ENCODE measurements at places on chromosomes 2 and 18.

DNA sequence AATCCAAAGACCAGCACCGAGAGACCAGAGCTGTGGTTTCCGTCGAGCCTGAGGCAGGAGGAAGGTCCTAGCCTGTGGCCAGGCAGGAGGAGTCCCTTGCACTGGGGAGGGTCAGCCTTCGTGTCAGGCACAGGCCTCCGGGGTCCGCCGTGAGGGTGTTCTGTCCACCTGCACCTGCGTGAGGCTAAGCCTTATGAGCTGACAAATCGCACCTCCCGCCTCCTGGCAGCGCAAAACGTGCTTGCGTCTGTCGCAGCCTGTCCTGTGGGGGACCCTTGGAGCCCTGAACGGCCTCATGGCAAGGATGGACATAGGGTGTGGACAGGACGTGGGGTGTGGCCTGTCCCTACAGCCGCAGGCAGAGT is 73.3 kb downstream of the KCNG2 start:
- DNase-seq, result no peak

DNA sequence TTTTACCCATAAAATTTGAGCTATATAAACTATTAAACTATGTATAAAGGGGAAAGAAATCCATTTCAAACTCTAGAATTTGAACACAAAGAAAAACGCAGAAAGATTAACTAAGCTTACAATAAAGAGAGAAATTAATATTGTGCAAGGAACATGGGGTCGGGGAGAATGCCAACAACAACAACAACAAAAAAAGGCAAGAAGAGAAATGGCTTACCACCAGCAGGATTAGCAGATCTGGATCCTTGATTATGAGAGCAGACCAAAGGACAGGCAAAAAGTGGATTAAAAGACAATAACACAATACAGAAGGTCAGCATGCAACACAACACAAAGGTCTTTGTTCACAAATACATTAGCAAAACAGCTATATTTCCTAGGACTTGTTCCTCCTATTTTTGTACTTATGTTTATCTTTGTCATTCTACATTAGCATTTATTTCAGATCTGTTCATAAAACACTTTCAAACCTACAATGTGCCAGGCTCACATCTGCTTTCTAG is 103.4 kb upstream of the RNU4ATAC start:
- DNase-seq, result no peak

GRCh38 chr18:79375441-79376154 is 20.1 kb upstream of the NFATC1 start:
- DNase-seq, result no peak

- DNase-seq, result no peak
Measured at GRCh38 chr2:11044201-11044600, 111.1 kb upstream of the SLC66A3 start.

- DNase-seq, result no peak
Measured at GRCh38 chr2:150154308-150154797, 333.1 kb downstream of the RND3 start.

DNA sequence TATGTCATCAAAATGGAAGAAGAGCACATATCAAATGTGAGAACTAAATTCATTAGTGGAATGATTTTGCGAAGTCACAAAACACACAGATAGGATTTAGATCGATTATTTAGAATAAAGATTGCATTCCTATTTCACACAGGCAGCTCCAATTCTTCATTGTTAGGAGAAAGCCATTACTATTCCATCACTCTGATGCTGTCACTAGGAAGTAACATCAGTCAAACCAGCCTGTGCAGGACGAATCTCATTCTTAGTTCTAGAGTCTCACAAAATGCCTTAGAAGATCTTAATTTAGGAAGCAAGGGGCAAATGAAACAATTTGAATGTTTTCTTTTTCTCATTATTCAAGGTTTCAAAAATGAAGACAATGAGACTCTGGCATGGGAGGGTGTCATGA is 44.0 kb upstream of the SPP2 start:
- DNase-seq, result no peak

DNA sequence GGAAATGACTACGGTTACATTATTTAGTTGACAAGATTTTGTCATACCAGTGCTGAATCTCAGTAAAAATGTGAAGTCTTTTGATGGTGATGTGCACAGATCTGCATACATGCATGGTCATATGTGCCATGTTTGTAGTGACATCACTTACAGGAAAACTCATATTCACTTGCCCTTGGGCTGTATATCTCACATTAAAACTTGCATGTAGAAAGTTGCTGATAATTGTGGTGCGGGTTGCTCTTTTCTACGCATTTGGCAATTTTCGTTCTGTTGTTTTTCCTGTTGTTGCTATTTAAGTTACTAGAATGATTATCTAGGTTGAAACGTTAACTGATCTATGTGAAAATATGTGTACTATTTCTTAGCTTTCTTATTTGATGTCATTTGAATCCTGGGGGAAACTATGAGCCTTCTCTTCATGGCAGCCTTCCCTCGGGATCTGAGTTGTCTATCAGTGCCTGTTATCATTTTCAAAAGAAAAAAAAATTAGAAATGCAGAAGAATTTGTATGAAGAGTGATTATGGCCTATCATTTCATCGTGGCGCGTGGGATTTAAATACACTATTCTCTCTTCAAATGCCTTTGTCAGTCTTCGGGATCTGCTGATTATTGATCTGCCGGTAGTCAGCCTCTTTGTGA is 296.6 kb downstream of the TMX3 start:
- no peak for DNase-seq

DNA sequence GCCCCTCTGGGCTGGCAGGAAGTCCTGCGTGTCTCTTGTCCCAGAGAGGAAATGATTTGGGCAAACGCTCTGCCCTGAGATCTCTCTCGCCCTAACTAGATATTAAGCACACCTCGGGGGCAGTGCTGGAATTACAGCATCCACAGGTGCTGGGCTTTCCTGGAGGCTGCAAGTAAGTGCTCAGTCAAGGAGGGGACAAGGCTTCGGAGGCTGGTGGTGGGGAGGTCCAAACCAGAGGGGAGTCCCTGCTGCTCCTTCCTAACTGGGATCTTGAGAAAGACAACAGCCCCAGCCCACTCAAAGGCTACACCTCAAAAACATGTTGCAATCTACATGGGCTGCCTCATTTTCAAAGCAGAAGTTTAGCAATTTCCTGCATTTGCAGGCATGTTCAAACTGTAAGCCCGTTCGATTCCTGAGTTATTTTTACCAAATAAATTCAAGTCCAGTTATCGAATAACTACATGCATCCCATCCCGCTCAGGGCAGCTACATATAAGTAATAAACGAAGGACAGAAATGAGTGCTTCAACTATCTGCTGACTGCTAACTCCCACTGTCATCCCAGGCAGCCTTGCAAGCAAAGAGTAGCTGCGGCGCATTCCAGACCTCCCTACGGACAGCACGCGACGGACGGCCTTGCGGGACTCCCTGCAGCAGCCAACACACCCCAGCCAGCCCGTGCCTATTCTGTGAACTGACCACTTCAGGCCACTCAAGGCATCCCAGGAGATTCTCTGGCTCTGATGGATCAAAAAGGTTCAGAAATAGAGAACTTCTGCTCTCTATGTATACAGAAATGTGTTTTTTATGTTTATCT is 27.5 kb downstream of the ZNF516 start:
- DNase-seq, result no peak

- DNase-seq, result no peak
Measured at GRCh38 chr2:127968610-127969339, 59.1 kb downstream of the SAP130 start.

DNA sequence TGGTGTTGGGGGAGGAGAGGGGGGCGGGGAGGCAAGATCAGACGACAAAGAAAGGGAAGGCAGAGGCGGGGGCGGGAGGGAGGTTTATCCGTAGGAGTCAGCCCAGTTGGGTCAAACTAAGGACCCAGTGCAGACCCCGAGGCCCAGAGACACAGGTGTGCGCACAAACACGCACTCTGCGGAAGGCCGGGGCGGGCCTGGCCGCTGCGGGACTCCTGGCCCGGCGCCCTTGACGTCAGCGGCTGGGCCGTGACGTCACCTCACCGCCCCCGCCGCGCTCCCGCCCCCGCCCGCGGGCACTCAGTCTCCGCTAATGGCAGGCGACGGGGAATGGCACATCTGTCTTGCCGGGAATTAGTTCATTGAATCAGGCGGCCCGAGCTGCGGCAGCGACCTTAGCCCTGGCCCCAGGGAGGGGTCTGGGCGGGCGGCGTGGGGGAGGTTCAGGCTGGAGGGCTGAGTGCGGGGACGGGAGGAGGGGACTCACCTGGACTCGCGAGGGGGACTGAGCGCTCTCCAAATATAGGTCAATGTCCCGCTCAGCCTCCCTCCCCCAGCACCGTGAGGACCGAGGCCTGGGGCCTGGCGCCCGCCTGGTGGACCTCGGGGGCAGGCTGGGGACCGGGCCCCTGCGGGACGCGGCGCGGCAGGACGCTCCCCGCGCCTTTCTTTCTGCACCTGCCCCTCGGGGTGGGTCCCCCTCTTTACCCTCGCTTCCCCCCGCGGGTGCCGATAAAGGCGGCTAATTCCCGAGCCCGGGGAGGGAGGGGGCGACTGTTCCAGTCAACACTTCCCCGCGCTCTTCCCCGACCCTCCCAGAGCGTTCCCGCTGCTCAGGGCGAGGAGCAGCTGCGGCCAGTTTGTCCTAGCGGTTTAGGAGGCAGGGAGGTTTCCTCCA is 15.5 kb upstream of the ECEL1 start:
- DNase-seq, result no peak

- no peak for DNase-seq
Measured at GRCh38 chr2:95353613-95354468, 48.7 kb upstream of the FAHD2A start.

DNA sequence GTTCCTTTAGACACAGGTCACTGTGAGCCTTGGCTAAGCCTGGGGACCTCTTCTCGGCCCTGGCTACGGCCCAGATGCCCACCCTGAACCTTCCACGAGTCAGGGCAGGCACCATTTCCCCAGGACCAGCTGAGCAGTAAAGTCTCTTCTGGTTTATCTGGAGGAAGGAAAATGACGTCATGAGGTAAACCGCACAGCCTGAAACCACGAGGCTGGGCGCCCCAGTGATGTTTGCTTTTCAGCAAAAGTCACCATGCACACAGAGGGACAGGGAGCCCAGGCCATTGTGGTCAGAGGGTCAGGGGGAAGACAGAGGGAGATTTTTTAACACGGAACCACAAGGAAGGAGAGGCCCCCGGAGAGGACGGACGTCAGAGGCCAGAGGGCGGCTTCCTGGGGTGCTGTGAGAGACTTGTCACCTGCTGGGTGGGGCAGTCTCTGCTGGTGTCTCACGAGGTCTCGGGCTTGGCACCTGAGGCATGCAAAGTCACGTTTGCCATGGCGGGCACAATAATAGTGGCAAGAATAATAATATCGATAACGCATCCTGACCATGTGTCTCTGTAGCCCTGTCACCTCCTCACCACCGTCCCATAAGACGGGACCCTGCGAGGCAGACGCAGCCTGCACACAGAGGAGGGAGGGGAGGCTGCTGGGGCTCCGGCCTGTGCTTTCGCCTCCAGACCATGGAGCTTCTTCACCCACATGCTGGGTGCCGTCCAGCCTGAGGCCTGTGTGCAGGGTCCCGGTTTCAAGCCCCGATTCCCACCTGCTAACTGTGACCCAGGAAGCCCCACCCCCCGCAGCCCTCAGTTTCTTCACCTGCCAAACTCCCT is 33.2 kb upstream of the FOSL2 start:
- no peak for DNase-seq

- DNase-seq, result no peak
Measured at GRCh38 chr2:20935168-20935775, 108.6 kb downstream of the APOB start.

DNA sequence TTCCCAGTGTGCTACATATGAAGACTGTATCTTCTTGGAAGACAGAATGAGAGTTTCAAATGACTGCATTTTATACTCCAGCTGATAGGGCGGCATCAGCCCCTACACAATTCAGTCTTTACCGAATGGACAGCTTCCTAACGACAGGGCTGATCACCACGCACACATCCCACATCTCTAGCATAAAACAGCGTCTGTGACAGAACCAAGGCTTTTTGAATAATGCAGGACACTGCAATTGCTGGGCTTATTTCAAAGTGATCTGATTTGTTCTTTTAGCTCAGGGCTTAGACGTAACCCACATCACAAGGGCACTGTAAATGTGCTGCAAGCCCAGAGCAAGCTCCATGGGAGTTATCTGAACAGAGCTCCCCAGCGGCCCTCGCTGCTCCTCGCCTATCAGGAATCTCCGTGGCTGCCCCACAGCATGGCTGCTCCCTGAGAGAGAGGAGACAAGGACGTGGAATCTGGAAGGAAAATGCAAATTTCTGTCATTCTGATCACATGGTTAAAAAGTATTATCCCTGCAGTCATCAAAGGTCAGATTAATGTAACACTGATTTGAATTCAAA is 158.5 kb upstream of the ALKAL2 start:
- DNase-seq, result no peak

DNA sequence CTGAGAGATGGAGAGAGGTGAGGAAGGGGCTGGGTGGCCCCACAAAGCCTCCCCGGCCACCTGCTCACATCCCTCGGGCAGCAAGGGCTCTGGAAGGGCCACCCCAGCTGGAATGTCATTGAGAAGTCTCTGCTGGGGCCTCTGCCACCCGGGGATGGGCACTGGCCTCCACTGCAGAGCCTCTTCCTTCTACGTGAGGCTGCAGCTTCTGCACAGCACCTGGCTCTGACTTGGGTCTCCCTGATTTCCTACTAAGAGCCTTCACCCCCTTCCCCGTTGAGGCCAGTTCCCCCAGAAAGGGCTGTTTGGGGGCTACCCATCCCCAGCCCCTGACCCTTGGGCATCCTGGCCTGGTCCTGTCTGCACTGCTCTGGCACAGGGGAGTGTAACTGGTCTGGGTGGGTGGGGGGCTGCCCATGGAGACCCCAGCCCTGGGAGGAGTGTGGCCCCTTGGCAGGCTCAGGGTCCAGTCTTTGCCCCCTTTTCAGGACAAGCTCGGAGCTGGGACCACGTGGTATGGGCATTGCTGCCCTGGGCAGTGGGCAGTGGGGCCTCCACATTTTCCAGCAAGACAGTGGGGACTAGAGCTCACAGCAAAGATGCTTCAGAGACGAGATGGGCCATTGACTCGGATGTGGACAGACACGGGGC is 5.6 kb downstream of the PDCD1 start:
- no peak for DNase-seq

DNA sequence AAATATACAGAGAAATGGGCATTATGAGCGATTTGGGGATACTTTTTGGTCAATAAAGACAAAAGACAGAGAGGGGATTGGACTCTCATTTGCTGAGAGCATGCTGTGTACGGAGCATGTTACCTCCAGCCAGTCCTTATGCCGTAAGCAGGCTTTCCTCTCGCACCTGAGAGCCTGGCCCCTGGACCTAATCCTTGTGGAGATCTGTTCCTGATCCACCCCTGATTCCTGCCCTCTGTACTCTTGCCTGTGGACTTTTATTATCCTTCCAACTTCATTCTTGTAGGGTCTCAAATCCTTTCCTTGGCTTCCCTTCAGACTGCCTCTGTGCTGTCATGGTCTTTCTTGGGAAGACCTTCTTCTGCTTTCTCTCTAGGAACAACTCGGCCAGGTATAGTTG is 803.1 kb upstream of the RAB6C start:
- no peak for DNase-seq

DNA sequence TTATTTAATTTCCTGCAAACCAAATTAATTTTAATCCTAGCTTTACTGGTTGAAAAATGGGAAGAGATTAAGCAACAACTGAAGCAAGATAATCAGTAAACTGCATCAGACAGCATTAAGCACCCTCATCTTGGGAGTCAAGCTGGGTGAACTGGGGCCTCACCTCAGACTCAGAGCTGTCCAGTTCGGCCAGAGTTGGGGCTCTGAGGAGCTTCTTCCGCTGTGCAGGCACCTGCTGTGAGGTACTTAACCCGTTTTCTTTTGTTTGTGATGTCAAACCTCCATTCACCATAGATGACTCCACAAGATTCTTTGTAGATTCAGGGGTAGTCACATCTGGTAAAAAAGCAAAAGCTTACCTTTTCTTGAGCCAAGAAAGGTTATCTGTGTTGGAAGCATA is 71.8 kb downstream of the PRELID3A start:
- no peak for DNase-seq
